HS-27A (cell line): ENCODE measurements at places on chromosomes 16 and 17.

GRCh38 chr16:920717-921116, 50.1 kb downstream of the LMF1 start:
- no peak for DNase-seq

- DNase-seq, result no peak
Observed at GRCh38 chr17:1639549-1640180, 5.9 kb downstream of the SCARF1 start.

- no peak for DNase-seq
Observed at GRCh38 chr17:27660436-27660835, 29.4 kb downstream of the LGALS9 start.

DNA sequence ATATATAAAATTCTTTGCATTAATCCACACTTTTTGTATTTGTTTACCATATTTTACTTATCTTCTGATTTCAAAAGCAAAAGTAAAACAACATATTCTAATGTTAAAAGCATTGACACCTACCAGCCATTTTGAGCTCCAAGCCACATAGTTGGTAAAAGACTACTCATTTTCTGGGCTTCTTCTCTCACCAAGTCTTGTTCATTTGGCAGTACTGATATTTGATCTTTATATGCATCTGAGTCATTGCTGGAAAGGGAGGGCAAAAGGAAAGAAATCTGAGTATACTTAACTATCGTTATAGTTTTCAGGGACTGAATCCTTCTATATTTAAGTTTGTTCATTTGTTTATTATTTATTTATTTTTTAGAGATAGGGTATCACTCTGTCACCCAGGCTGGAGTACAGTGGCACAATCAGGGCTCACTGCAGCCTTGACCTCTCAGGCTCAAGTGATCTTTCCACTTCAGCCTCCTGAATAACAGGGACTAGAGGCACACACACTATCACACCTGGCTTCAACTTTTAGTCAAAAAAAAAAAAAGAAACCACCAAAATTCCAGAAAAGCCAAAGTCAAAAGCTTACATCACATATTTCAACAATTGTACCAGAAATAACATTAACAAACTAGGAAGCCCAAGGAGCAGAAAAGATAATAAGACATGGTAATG, 121.0 kb upstream of the TOB1 start:
- no peak for DNase-seq

- no peak for DNase-seq
Observed at GRCh38 chr17:70060415-70060814, 14.6 kb upstream of the KCNJ16 start.

DNA sequence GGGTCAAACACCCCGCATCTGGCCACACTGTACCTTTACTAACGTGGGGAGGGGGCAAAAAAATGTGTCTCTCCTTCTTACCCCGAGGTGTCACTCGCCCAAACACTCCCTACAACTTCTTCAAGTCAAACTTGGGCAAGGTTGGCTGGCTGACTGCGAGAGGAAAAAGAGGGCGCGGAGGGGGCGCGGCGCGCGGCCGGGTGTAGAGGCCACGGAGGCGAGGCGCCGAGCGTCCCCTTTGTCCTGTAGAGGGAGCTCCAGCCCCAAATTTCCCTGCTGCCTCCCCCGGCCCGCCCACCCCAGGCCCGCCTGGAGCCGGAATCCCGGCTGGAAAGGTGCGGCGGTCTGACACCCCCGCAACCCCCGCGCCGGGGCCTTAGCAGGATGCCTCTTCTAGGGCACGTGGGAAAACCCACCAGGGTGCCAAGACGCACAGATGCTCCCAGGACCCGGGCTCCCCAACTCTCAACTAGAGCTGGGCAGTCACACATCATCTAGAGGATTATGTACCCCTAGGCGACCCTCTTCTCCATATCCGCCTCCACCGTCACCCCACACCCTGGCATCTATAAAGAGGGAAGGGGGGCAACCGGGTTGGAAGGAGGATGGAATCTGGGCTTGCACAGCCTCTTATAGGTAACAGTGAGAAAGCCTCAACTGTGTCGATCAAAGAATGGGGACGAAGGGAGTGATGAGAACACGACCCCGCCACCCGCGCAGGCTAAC, 4.2 kb downstream of the IRX3 start:
- no peak for DNase-seq

- no peak for DNase-seq
Observed at GRCh38 chr16:82063456-82064082, 28.5 kb downstream of the HSD17B2 start.

GRCh38 chr16:87697256-87697655, 68.5 kb downstream of the KLHDC4 start:
- DNase-seq, result no peak

DNA sequence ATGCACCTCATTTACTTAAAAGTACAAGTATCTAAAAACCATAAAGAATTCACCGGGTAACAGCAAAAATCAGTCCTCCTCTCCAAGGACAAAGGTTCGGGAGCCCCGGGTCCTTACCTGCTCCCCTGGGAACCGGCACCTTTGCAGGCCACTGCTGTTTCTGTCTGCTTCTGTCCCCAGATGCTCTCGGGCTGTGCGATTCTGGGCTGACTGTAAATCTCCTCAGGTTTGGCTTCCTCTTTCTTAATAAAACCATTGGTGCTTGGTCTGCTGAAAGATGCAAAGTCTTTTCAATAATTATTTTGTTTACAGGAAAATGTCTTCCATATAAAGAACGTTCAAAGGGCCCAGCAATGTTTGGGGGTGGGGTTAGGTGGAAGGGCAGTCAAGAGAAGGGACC, 63.9 kb downstream of the MARCHF10 start:
- DNase-seq, result no peak

GRCh38 chr17:10773391-10773790, 30.5 kb downstream of the TMEM238L start:
- DNase-seq, result no peak

DNA sequence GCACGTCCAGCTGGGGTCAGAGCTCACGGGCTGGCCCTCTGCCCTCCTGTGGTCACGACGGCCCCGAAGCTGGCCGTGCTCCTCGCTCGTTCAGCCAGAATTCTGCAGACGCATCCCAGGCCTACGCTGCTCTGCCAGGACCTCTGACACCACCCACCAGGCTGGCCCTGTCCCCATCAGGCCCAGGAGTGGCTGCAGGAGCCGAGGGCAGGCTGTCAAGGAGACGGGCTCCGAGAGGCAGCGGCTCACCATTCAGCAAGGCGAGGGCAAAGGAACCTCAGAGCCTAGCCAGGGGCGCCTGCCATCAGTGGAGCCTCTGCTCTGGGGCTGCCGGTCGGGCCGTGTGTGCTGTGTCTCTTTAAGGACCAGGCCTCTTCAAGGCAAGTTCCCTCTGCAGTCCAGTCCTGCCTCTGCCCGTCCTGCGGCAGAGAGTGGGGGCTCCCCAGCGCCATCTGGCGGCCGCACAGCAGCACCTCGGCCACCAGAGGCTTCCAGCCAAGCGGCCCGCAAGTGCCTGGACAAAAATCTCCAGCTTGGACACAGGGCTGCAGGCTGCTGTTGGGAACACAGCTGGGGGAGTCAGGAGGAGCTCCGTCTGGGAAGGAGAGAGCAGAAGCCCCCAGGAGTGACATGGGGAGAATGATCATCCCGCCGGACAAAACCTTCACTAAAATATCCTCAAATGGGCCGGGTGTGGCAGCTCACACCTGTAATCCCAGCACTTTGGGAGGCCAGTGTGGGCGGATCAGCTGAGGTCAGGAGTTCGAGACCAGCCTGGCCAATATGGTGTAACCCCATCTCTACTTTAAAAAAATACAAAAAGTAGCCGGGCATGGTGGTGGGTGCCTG, 7.4 kb upstream of the ABR start:
- DNase-seq, result peak; percentile 11

DNA sequence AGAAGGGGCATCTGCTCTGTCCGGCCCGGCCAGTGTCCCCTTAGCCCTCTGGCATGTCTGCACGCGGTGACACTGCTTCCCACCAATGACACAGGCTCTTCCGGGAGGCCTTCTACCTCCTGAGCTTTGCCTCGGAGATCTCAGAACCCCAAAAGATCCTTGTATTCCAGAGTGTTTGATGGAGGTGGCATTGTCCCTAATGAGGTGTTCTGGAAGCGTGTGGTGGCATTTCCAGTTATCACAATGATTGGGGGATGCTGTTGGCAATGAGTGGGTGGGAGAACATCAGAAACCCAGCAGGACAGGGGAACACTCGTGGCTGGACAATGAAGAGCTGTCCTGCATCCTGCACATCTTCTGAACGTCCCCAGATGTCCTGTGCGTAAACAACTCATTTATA, 198.0 kb downstream of the XYLT1 start:
- DNase-seq, result no peak

DNA sequence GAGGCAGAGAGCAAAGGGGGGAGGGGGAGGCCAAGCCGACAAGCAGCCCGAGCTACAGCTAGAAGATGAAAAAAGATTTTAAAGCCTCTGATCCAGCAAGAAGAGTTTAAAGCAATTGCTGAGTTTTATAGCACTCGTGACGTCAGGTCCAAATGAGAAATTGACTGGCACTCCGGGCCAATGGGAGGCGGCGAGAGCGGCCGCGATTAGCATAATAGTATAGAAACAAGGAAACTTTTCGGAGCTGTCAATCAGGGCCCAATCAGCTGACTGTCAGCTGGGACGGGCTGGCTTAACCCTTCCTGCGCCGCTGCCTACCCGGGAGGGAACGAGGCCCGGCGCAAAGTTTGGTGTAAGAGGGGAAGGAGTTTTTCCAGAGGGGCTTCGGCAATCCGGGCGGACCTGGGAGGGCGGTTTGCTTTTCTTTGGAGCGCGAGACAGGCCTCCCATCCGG, at the start of gene MAF:
MAF (minus strand) TSS at position 100 of the 454 bp plus-strand sequence. CDS start 835 bp downstream, outside the sequence.
- no peak for DNase-seq

GRCh38 chr17:39759204-39759603, 21.5 kb downstream of the GRB7 start:
- no peak for DNase-seq

- DNase-seq, result no peak
Observed at GRCh38 chr17:70955441-70955840, 786.1 kb downstream of the KCNJ2 start.

DNA sequence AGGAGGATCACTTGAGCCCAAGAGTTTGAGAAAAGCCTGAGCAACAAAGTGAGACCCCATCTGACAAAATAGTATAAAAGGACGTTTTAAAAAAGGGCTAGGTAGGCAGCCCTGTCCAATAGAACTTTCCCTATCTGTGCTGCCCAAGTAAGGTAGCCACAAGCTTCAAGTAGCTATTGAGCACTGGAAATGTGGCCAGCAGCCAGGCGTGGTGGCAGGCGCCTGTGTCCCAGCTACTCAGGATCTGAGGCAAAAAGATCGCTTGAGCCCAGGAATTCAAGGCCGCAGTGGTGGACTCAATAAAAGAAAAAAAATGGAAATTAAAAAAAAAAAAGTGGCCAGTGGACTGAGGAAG, 1.5 kb upstream of the NQO1 start:
- DNase-seq, result no peak

- DNase-seq, result no peak
Observed at GRCh38 chr16:46949241-46949892, 24.1 kb downstream of the DNAJA2 start.

DNA sequence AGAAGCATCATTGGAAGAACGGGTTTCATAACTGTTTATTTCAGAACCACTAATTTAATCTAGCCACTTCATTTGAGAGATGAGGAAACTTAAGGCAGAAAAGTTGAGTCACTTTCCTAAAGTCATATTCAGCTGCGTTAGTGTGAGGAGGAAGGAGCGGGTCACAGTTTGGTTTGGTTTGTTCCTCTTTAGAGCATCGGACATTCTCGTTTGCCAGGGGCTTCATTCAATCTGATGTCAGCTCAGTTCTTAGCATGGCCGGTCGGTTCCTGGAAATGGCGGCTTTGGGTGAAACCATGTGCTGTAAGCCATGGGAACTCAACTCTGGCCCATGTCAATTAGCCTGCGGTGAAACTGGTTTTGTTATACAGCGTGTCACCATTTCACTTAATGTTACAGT, 186.5 kb downstream of the LGALS9B start:
- no peak for DNase-seq

DNA sequence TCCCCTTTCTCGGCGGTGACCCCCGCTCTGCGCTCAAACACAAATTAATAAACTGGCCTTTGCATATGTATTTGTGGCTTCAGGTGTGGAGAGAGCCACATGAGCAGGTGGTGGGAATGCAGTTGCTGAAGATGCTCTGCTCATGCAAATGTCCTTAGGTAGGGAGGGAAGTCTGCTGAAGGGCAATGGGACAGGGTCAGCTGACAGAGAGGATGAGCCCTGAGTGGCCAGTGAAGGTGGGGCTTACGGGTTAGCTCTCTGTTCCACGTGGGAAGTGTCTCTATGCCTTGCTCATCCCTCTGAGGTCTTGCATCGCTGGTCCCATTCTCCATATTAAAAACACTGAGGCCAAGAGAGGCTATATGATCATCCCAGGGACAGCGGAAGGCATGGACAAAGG, 74.2 kb upstream of the CCL1 start:
- DNase-seq, result no peak

DNA sequence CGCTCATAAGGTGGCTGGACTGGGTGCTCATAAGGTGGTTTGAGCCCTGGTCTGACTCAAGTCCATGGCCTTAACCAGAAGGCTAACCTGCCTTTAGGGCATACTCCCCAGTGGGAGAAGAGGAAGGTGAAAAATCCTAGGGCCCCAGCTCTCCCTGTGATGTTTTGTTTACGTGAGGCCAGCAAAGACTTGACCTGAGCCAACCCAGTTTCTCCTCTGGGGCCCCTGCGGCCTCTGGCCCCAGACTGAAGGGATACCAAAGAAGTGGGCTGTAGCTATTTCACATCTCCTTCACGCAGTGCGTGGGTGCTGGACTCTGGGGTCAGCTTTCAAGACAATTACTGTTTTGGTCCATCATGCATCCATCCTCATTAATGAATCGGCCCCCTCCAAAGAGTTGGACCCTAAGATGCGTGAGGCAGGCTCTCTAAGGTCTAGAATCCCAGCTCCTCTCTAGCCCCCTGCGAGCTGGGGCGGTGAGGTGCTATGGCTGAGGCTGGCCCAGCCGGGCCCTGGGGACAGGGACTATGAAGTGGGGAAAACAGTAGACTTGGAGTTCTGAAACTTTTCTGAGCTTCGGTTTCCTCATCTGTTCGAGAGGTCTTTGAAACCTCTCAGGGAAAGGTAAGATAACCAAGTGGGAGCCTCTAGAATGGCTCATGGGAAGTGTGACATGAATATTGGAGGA, 1.5 kb downstream of the SH2B1 start:
- DNase-seq, result no peak

GRCh38 chr17:3033741-3034577, 29.4 kb downstream of the OR1D5 start:
- no peak for DNase-seq

DNA sequence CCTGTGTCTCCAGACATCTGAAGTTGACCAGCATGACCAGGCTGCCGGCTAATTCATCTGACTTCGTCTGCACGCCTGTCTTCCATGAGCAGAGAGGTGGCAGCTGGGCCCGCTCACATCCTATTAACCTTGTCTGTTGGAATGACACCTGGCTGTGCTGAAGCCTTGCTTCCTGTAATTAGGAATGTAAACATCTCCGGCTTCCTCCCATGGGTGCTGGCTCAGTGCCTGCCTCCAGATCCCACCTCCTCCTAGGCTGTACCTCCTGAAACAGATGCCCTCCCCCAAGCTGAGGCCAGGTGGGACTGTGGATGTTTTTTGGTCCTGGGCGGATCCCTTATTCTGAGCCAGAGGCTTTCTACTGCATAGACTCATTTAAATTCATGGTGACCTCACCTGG, 296.3 kb downstream of the HS3ST4 start:
- no peak for DNase-seq

DNA sequence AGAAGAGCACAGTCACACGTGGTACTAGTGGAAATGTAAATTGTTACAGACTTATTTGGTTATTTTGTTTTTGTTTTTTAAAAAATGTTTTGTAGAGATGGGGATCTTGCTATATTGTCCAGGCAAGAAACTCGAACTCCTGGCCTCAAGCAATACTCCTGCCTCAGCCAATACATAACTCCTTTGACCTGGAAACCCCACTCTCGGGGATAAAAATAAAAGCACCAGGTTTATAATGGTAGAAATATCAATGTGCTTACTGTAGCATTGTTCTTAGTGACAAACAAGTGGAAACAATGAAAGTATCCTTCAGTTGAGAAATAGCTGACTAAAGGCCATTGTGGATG, 11.7 kb upstream of the ERN2 start:
- DNase-seq, result no peak
